ENCODE measurements at places on chromosomes 13 and 19.
A peak's percentile ranks its signal among the peaks of the same experiment; 100 is the strongest.

GRCh38 chr13:94656176-94656575, 54.5 kb downstream of the GPR180 start:
- DNase-seq, result no peak

GRCh38 chr13:25276748-25277147, 10.5 kb downstream of the MTMR6 start:
- DNase-seq, result no peak

GRCh38 chr19:497869-498510, 1.7 kb downstream of the MADCAM1 start:
- no peak for DNase-seq

GRCh38 chr19:35901854-35902661, at the start of gene HCST:
TSS of gene HCST (plus strand) at chr19:35902529. CDS start at chr19:35902594, 65 bp downstream.
- no peak for DNase-seq

- DNase-seq, result no peak
Observed at GRCh38 chr19:7859831-7860713, 14.1 kb downstream of the PRR36 start.

DNA sequence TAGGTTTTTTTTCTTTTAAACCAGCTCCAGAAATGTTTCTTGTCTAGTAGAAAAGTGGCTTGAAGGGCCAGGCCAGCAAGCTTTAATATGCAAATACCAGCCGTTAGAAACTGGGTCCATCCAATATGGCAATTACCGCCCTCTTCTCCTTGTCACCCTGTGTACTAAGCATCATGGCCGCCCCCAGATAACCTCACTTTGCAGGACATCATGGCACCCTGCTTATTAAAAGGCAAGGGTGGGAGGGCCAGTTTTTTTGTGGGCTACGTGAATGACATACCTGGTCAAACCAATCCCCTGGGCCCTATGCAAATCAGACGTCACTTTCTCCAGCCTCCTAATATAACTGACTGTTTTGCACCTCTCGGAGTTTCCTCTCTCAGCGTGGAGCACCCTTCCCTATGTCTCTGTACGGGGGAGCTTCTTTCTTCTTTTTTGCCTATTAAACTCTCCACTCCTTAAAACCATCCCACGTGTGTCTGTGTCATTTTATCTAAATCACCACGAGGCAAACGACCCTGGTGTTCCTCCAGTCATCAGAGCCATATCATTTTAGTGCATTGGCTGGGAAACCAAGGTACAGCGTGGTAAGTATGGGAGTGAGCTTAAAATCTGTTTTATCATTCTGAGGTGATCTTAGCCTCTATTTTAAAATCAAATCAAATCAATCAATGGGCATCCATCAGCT, 27.7 kb downstream of the OXGR1 start:
- no peak for DNase-seq

DNA sequence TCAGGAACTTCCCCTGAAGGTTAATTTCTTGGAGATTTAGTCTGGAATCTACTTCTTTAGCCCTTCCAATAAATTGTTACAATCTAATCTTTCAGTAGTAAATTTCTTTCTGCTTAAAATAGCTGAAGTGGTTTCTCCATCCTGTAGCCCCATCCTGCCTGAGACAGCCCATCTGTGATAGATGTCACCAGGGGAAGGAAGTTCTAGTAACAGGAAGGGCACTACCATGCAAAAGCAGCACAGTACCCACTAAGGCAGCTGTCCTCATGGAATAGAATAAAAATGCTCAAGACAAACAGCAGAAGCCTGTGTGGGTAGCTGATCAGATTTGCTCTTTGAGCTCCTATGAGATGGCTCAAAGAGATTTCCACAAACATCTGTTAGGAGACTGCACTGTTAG, 1036.5 kb downstream of the SLITRK5 start:
- no peak for DNase-seq

- no peak for DNase-seq
Observed at GRCh38 chr13:73647417-73647816, 486.8 kb downstream of the KLF12 start.

- DNase-seq, result no peak
Observed at GRCh38 chr13:41232578-41233480, 30.5 kb downstream of the MTRF1 start.

DNA sequence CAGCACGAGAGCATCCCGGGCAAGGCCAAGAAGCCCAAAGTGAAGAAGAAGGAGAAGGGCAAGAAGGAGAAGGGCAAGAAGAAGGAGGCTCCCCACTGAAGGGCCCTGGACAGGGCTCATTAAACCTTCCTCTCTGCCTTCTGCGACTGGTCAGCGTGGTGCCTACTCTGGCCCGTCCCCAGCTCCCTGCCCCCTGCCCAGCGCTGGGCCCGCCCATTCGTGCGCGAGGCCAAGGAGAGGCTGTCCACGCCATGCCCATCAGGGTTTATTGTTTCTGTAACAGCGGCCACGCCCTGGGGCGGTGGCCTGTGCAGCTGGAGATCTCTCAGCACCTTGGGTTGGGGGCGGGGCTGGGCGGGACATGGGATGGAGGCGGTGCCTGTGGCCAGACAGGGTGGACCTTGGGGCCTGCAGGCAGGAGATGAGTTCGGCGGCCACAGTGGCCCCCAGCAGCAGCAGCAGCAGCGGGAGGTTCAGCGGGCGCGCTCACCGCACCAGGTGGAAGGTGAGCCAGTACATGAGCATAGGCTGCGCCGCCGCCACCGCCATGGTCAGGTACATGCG, 897 bp downstream of the C19orf33 start:
- DNase-seq, result no peak

DNA sequence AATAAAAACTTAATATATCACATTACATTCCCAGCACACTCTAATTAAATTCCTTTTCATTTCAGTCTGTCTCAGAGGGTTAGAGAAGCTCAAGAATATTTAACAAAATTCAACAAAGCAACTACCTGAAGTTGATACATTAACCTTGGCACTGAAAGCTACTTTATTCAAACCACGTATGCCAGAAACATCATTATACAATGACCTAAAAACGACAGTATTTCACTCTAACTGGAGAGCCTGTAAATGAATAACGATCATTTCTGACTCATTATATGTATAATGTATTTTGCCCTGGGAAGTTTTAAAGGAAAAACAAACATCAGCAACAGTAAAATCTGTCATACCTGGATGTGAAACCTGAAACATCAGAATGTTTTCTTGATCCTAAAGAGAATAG, 270.1 kb downstream of the SLITRK5 start:
- DNase-seq, result no peak

DNA sequence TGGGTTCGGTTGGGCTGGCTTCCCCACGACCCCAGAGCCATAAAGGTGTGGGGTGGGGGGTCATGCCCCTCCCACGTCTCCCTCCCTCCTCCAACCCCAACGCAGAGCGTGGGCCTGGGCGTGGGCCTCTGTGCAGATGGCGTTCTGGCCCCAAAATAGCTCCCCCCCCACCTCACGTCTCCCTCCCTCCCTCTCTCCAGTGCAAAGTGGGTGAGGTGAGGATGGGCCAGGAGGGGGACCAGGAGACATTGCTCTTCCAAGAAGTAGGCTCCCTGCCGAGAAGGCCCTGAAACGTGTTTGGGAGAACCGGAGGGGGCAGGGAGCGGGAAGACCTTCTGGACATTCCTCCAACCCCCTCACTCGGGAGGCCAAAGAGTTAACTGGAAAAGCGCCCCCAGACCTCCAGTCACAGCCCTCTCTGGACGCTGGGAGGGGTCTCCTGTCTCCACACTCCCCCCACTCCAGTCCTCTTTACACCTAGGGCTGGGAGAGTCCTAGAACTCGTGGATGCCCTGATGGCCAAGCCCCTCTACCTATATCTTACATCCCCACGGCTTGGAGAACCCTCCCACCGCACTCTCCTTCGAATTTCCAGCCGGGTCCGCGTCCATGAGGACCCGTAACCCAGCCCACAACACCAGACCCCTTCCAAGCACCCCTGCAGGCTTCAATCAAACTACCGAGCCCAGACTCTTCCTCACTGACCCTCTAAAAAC, 855 bp downstream of the UNC13A start:
- DNase-seq, result no peak

- DNase-seq, result no peak
Observed at GRCh38 chr19:5106191-5106726, 137.3 kb downstream of the KDM4B start.

DNA sequence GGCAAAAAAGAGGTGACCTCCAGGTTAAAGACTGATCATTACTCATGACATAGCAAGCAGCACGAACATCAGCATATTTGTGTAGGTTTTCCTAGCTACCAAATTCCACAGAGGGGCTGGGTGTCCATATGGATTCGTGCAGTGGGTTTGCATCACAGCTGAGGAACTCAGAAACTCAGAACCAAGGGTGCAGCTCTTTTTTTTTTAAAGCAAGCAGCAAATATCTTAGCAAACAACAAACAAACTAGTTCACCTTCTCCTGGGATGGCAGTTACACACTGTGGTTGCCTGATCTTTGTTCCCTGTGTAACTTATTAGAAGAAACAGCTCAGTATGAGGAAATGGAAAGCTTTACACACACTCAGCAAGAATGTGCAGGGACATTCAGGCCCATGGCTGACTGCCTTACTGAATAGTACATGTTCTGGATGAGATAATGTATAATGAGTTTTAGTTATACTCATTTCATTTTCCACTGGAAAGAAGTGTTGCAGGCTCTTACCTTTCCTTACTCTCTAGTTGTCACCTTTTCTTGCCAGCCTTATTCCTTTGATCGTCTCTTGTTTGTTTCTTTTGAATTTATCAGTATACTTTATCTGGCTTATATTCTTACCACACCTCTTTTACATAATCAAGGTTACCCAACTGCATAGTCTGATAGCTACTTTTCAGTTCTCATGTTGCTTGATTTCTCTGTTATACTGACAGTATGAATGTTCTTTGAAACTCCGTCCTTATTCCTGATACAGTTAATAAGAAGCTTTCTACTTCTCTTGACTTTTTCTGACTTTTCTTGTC, 4.3 kb downstream of the NDFIP2 start:
- no peak for DNase-seq

DNA sequence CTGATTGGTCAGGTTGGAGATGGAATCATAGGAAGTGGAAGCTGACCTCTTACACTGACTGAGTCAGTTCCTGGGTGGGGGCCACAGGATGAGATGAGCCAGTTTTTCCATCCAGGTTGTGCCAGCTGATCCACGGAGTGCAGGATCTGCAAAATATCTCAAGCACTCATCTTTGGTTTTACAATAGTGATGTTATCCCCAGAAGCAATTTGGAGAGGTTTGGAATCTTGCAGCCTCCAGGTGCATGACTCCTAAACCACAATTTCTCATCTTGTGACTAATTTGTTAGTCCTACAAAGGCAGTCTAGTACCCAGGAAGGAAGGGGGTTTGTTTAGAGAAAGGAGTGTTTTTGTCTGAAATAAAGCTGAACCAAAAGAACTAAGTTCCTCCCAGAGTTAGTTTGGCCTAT, 212.8 kb downstream of the SLITRK6 start:
- no peak for DNase-seq

- no peak for DNase-seq
Observed at GRCh38 chr13:111555903-111556302, 235.5 kb downstream of the TEX29 start.

- no peak for DNase-seq
Observed at GRCh38 chr19:29293736-29294342, 80.9 kb upstream of the UQCRFS1 start.

DNA sequence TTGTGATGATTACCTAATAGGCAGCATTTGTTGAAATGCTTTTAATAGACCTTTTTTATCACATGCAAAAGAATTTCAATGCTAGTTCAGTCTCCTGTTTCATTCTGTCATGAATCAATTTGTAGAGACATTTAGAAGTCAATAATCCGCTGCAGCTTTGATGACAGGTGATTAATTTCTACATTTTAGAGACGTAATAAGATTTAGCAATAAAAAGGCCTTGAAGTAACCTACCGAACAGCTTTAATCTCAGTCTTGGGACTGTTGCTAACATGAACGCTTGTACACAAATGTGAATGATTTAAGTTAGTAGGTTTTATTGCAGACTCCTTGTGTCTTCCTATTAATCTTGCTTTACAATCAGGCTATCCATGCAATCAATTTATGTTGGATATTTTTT, 186.5 kb downstream of the MZT1 start:
- DNase-seq, result no peak

- no peak for DNase-seq
Observed at GRCh38 chr13:44276061-44276460, 97.6 kb upstream of the SERP2 start.

DNA sequence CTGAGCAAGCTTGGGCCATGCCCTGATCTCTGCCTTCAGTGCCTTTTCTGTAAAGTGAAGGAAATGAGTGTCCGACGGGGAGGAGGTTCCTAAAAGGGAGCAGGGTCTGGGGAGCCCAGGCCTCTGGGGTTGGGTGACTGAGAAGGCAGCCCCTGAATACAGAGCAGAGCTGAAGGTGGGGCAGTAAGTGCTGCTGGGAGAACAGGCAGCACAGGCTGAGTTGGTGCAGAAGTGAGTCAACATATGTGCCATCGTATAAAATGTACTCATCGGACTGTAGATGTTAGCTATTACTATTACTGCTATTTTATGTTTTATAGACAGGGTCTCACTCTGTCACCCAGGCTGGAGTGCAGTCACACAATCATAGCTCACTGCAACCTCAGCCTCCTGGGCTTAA, 1.0 kb upstream of the HAMP start:
- no peak for DNase-seq

DNA sequence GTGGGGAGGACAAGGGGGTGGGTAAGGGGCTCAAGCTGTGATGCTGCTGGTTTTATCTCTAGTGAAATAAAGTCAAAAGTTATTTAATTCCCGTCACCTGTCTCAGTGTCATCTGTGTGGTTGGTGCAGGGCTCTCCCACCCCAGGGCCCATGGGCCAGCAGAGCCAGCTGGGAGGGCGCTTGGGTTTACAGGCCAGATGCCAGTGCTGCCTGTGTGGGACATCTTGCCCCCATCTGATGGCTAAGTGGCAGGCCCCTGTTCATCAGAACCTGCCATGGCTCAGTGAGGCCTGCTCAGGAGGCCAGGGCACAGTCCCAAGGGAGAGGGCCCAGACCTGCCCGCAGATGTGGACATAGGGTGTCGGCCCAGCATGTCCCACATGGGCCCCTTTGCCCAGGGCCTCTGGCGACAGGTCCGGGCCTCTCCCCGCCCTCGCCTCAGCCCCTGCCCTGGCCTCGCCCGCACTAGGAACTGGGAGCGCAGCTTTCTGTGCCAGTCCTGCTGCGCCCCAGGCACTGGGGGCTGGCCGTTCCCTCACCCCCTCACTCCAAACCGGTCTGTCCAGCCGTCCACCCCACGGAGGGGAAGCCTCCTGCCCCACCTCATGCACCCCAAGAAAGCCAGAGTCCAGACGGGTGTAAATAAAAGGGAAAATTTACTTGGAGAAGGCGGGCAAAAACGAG, 5.3 kb downstream of the ZNF296 start:
- DNase-seq, result no peak

GRCh38 chr13:40589285-40590109, 76.9 kb downstream of the FOXO1 start:
- DNase-seq, result peak; percentile 87

GRCh38 chr13:74795526-74795925, 661.3 kb upstream of the KLF12 start:
- DNase-seq, result no peak

DNA sequence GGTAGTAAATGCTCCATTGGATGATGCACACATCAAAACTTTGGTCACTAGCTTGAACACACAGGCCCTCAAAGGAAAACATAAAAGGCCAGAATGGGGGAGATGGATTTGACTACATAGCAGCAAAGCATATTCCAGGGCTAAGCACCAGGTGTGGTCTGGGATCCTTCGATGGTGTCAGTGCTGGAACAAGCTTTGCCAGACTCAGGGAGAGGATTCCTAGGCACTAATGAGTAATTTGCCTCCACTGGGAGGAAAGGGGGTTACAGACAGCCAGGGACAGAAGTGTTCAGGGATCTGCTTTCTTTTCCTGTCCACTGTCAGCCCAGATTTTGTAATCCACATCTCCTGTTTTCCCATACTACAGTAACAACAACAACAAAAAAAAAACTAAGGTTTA, 157.2 kb upstream of the OBI1 start:
- no peak for DNase-seq

GRCh38 chr19:3243819-3244700, 19.6 kb downstream of the CELF5 start:
- DNase-seq, result peak; percentile 12
